Kidney epithelial cell (primary cell): ENCODE measurements at places on chromosomes 11 and 22. TPM values are rescaled to one million over a fixed set of nuclear protein-coding genes. Genes with fewer than 3 reads are reported as not detected.

Gene RASSF10
- 3.5 and 3.9 TPM in 2 replicates for total RNA-seq

Gene NAALAD2
- total RNA-seq, result 0.27 and 0.88 TPM in 2 replicates

Gene OSBPL5
- 9.2 and 10.2 TPM in 2 replicates for total RNA-seq

Gene HEPN1
- total RNA-seq, result not detected in 2 replicates

Gene SHISAL1
- total RNA-seq, result 0.71 and 1.4 TPM in 2 replicates

Gene HPX
- 0.13 and 0.34 TPM in 2 replicates for total RNA-seq

Gene SPA17
- 14.1 and 15.8 TPM in 2 replicates for total RNA-seq

Gene PICK1
- 53.9 and 55.6 TPM in 2 replicates for total RNA-seq

Gene TRIOBP
- total RNA-seq, result 62.8 and 68.9 TPM in 2 replicates

Gene C11orf87
- not detected in 2 replicates for total RNA-seq

Gene SMIM35
- not detected in 2 replicates for total RNA-seq

Gene DEUP1
- 0.41 TPM in 1 of 2 replicates, not detected in the other for total RNA-seq

Gene CARD16
- total RNA-seq, result 3.5 TPM in 1 of 2 replicates, not detected in the other

Gene TSGA10IP
- not detected in 2 replicates for total RNA-seq

Gene SERPIND1
- not detected in 2 replicates for total RNA-seq
